ENCODE measurements at places on chromosomes 4 and X.

GRCh38 chrX:16946971-16947562 lies 609 bp downstream of the REPS2 start:
- DNase-seq: no peak

- DNase-seq: no peak
Measured at GRCh38 chrX:30589146-30589888, 11.8 kb upstream of the TASL start.

GRCh38 chrX:69264158-69264581 lies 98.9 kb upstream of the PJA1 start:
- no peak for DNase-seq

DNA sequence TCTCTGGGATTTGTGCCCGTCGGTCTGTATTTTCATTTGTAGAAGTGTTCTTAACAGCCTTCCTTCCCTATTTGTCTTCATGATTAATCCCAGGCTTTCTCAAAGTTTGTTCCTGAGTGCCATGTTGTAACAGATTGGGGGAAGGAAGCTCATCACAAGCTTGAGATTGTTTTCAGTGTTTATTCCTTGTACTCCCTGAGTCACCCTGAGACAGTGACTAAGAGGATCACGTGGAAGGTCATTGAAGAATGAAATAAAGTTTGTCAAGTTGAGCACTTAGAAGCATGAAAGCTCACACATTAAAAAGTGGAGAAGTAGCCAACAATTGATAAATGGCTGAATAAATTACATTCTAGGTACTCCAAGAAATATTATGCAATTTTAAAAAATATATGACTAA lies 153.5 kb upstream of the FAM241A start:
- DNase-seq: no peak

DNA sequence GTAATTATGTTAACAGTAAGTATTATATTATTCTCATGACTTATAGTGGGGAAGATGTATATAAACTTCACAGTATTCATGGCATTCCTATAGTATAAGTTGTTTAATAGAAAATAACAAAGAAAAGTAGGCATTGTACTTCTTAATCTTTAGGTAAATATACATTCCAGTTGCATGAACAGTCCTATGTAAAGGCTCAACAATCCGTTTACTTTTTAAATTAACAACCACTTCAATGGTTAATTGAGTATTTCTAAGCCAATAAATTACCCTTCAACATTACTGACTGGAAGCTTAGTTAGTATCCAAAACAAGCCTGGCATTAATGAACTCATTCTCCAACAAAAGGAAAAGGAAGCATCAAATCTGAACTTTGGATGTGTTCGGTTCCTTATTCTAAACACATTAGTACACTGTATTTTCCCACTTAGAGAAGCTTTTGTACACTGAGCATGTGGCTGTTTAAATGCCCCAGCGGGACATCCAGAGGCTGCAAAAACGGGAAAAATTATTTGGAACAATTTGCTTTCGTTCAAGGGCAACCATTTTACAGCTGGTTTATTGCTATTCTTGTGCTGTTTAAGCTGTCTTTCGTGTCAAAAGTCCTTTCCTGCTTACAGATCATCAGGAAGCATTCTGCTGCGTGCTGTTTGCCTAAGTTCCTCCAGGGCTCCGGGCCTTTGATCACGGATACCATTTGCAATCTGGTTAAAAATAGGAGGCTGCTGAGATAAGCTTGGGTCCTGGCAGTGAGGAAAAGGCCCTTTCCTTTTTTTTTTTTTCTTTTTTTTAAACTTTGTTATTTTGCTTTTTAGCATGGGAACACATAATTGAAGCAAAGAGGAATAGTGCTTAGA lies 460.3 kb downstream of the SPRY1 start:
- no peak for DNase-seq

GRCh38 chr4:52256522-52256921 lies 205.4 kb downstream of the SPATA18 start:
- DNase-seq: no peak

GRCh38 chrX:95764972-95765451 lies 919.6 kb upstream of the DIAPH2 start:
- DNase-seq: no peak

GRCh38 chrX:68186552-68187262 lies 246.6 kb downstream of the OPHN1 start:
- no peak for DNase-seq

DNA sequence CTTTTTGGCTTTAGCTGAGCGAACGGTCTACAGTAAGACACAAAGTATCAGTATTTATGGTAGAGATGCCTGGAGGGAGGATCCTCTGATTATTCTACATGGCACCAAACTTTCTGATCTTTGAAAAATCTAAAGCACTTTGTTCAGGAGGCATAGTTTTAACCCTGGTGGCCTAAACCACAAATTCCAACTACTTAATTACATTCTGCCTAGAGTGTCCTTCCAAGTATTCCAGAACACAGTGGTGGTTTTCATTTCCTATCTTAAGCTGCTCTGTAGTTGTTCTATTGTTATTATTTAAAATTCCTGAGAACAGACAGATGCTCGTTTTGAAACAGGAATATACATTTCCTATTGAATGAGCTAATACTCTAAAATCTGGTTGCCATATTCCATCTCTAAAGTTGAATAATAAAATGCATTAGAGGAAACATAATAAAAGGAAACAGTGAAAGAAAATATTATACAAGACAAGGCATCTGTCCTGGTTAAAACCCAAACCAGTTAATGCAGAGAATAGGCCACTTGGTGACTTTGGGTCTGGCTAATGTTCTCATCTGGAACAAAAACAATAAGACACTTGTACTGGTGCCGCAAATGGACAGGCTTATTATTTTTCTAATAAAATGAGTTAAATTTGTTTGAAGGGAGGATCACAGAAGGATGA lies 657.4 kb downstream of the SPRY1 start:
- DNase-seq: no peak

- no peak for DNase-seq
Measured at GRCh38 chr4:74038425-74039314, at the start of gene CXCL3. Gene CXCL3 (minus strand): TSS chr4:74038689. CDS start chr4:74038611, 78 bp downstream.

- no peak for DNase-seq
Measured at GRCh38 chr4:83234902-83235644, 49.5 kb downstream of the COQ2 start.

DNA sequence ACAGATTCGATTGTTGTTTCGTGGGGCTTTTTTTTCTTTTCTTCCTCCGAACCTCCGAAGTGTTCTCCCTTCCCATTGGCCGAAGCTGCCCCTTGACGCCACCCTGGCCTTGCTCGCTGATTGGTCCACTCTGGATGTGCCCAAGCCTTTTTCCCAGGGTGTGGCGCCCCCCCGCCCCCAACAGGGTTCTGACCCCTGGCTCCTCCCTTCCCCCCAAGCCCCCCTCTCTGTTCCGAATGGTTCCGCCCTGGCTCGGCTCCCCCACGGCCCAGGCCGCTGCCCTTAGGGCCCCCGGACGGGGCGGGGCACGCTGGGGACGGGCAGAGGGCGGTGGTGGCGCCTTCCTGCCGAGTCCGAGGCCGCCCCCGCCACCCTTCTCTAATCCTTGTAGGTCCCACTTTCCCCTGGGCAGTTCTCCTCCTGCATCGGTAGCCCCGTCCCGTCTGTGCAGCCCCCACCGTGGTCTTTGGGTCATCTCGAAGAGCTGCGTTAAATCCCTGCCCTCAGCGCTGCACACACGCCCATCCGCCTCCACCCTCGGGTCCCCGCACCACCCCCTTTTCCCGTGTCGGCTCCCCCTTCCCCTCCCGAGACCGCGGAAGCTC lies 25.5 kb downstream of the UTP14A start:
- DNase-seq: no peak

- no peak for DNase-seq
Measured at GRCh38 chr4:157270552-157270951, 50.0 kb downstream of the GRIA2 start.

GRCh38 chr4:10198365-10198764 lies 81.8 kb upstream of the WDR1 start:
- no peak for DNase-seq

- no peak for DNase-seq
Measured at GRCh38 chr4:14701389-14701788, 300.9 kb upstream of the CPEB2 start.

DNA sequence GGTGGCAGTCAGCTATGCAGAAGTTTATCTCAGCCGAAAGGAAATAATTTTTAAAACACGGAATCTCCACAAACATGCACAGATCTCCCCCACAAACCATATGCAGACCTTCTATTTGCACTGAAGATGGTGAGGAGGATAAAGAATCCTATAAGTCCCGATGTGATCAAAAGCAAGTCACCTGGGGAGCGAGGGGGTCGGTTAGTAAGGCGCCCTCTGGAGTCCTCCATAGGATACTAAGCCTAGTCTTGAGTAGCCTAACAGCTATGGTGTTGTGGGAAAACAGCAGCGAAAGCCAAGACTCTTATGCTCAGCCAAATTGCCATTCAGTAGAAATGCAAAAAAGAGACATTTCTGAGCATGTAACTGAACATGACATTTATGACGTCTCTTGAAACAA lies 210.9 kb downstream of the FRMPD4 start:
- no peak for DNase-seq

GRCh38 chr4:186149872-186150271 lies 41.5 kb upstream of the CYP4V2 start:
- DNase-seq: no peak

- DNase-seq: no peak
Measured at GRCh38 chr4:64781737-64782326, 372.6 kb upstream of the TECRL start.

- no peak for DNase-seq
Measured at GRCh38 chrX:70618467-70618866, 173.8 kb downstream of the DLG3 start.

- no peak for DNase-seq
Measured at GRCh38 chrX:72050011-72050410, 81.7 kb downstream of the RTL5 start.

DNA sequence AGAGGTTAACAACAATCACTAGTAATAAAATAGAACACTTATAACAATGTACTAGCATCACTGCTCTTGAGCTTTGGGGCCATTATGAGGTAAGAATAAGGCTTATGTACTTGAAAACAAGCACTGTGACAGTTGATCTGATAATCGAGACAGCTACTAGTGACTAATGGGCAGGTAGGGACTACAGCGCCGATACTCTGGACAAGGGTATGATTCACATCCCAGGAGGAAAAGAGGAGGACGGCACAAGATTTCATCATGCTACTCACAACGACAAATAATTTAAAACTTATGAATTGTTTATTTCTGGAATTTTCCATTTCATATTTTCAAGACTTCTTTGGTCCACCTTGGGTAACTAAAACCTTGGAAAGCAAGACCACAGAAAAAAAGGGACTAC lies 62.3 kb downstream of the FAM184B start:
- DNase-seq: no peak

GRCh38 chr4:25413261-25413660 lies 36.2 kb downstream of the ANAPC4 start:
- DNase-seq: no peak

DNA sequence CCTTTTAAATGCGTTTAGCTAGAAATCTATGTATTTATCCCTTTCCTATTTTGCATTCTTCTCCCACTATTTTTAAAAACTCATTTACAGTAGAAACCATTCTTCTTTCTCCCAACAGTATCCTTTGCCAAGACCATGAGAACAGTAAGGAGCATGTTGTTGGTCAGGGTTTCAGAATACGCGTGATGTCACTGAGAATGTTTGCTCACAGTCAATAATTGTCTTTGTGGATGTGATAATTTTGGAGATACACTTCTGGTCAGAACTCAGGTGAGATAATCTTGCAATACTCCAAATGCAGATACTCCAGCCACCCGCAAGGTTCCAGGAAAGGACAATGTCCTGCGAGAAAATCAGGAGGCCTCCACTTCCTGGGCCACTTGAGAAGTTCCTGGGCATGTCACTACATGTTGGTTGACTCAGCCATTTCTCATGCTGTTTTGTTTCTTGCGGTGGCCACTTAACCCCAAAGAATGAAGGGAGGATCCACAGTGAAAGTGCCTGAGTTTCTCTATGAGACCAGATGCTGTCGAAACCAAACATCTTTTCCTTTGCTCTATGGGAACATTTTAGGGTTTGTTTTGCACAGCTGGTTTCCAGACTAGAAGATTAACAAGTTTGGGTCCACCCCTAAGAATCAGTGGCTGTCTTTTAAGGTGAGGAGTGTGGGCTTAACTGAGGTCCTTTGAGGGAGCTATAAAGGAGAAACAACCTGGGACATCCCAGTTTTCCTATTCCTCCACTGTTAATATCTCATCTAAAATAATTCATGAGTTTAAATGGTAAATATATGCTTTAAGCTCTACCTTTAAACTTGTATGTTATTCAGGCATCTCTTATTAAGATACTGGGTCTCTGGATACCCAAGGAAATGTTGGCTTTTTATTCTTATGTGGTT lies 116.0 kb downstream of the SOWAHB start:
- DNase-seq: no peak

GRCh38 chr4:86664959-86665358 lies 70.8 kb downstream of the PTPN13 start:
- no peak for DNase-seq

DNA sequence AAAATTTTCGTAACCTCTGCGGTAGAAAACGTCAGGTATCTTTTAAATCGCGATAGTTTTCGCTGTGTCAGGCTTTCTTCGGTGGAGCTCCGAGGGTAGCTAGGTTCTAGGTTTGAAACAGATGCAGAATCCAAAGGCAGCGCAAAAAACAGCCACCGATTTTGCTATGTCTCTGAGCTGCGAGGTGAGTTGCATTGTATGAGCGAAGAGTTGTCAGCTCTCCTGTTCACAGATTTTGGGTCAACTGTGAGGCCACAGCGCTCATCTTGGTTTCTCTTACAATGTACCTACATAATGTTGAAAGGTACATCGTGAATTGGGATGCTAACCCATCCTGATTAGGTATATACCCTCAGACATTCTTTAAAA lies 486 bp downstream of the CLCN3 start:
- no peak for DNase-seq

DNA sequence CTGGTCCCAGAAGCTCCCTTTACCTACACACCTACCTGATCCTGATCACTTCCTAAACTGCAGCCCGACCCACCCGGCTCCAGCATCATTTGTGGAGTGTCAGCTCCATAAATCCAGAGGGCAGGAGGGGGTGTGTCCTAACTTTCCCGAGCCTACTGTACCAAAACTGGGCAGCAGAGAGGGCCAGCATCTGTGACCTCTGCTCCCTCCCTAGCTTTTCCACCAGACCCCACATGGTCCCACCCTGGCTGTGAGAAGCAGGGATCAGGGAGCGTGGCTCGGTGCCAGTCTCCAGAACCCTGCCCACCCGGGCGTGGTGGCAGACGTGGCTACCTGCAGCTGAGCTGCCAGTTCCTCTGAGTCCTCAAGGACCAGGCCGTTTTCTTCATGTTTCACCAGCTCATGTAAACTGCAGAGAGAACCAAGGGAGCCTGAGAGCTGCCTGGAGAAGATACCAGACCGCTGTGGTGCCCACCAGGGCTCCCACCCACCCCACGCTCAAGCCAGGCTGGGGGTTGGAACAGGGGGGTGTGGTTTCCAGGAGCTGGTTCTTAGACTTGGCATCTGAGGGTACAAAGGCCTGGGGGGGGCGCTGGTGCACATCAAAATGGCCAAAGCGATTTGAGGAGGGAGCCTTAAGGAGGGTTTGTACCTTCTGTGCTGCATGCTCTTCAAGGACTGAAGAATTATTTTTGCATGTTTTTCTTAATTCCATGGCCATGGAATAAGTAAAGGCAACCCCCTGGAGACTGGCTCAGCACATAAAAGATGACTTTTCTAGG lies 76.7 kb upstream of the DRD5 start:
- no peak for DNase-seq

- DNase-seq: no peak
Measured at GRCh38 chrX:150627957-150628356, 59.5 kb downstream of the MTM1 start.

Measured in stimulated activated CD4-positive, alpha-beta T cell treated with anti-CD3 and anti-CD28 coated beads, Interleukin-1b, Interleukin-23, amount 100 ng/mL, for 1 hour (primary cell).